PC-3 (cell line): ENCODE measurements at places on chromosomes 2 and 18. TPM values are rescaled to one million over a fixed set of nuclear protein-coding genes. Genes with fewer than 3 reads are reported as not detected.

DNA sequence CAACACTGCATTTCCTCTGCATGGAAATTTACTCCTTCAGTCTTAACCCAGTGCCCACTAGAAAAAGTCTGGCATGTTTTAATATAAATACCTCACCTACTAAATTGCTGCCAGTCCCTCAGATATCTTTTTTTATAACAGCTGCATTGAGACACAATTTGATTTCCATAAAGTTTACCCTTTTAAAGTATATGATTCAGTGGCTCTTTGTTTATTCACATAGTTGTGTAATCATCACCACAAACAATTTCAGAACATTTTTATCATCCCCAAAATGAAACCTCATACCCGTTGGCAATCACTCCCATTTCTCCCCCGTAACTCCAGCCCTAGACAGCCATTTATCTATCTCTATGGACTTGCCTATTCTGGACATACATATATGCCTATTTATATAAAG is 17.0 kb upstream of the FRZB start:
- no peak overlapping the region for H3K27ac ChIP-seq
- H3K27me3 ChIP-seq = no peaks in the 10 kb centered on the region
- H3K36me3 ChIP-seq = no peaks in the 10 kb centered on the region
- no peak overlapping the region for H3K4me3 ChIP-seq

- H3K4me3 ChIP-seq = no peak overlapping the region
- H3K4me1 ChIP-seq = no peaks in the 10 kb centered on the region
Measured at GRCh38 chr2:66032226-66032775, 402.6 kb upstream of the MEIS1 start.

DNA sequence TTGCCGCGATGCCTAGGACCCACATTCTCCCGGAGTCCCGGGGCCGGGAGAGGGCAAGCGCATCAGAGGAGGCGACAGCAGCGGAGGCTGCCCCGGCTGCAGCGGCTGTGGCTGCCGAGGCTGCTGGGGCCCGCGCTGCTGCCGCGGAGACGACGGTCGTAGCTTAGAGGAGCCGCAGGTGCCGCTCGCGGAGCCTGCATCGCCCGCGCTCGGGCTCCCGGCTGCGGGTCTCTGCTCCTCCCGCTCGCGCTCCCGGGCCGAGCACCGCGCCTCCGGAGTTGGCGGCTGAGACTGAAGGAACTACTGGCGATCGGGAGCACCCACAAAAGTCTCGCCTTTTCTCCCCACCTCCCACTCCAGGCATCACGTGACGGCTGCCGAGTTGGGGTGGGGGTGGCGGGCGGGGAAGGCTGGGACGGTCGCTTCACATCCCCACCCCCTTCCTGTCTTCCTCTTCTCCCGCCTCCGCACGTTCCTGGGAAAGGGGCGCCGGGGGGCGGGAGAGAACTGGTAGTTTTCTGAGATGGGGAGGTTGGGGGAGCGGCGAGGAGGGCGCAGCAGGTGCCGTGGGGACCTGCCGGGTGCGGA is at the start of gene LYPD1:
TSS of gene LYPD1 (minus strand) at position 298 of the 588 bp plus-strand sequence. CDS start at position 25, 273 bp downstream.
- no peaks in the 10 kb centered on the region for H3K27me3 ChIP-seq
- H3K27ac ChIP-seq = peak within 1 kb of the TSS; percentile 13; the same call in 1 of the 2 replicates
- DNase-seq = peak; percentile 45
- H3K4me1 ChIP-seq = peaks cover 24% of the 10 kb centered on the region
- peak within 1 kb of the TSS; percentile 78 for H3K4me3 ChIP-seq

- H3K4me3 ChIP-seq = no peak overlapping the region
- no peaks in the 10 kb centered on the region for H3K4me1 ChIP-seq
- H3K27me3 ChIP-seq = no peaks in the 10 kb centered on the region
- no peak for DNase-seq
- no peak overlapping the region for H3K27ac ChIP-seq
Measured at GRCh38 chr2:51662187-51662586, 630.3 kb upstream of the NRXN1 start.

DNA sequence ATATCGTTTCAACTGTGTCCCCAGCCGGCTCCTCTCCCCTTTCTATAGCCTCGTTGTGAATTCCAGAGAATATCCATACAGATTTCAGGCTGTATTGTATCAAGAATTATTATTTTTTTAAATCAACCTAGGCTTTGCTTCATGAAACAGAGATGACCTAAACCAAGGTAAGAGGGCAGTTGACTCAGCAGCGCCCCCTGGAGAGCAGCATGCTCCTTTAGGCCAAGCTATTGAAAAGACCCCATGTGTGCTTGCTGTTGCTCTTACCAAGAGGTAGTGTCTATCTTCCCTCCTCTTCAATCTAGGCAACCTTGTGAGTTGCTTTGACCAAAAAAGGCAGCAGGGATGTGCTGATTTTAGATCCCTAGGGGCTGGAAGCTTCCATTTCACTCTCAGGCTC is 426.7 kb upstream of the SMIM21 start:
- H3K4me3 ChIP-seq = no peak overlapping the region
- H3K27me3 ChIP-seq = peaks cover 17% of the 10 kb centered on the region
- H3K4me1 ChIP-seq = no peaks in the 10 kb centered on the region
- DNase-seq = peak; percentile 20

GRCh38 chr2:516944-517343 is 160.3 kb downstream of the TMEM18 start:
- no peaks in the 10 kb centered on the region for H3K4me1 ChIP-seq
- peaks cover 66% of the 10 kb centered on the region for H3K27me3 ChIP-seq
- no peaks in the 10 kb centered on the region for H3K36me3 ChIP-seq
- DNase-seq = no peak
- H3K27ac ChIP-seq = no peak overlapping the region

GRCh38 chr2:240302041-240302440 is 133.4 kb upstream of the GPC1 start:
- H3K27me3 ChIP-seq = peaks cover 14% of the 10 kb centered on the region; the same call in 1 of the 2 replicates
- H3K4me3 ChIP-seq = no peak overlapping the region
- DNase-seq = no peak
- no peak overlapping the region for H3K27ac ChIP-seq

DNA sequence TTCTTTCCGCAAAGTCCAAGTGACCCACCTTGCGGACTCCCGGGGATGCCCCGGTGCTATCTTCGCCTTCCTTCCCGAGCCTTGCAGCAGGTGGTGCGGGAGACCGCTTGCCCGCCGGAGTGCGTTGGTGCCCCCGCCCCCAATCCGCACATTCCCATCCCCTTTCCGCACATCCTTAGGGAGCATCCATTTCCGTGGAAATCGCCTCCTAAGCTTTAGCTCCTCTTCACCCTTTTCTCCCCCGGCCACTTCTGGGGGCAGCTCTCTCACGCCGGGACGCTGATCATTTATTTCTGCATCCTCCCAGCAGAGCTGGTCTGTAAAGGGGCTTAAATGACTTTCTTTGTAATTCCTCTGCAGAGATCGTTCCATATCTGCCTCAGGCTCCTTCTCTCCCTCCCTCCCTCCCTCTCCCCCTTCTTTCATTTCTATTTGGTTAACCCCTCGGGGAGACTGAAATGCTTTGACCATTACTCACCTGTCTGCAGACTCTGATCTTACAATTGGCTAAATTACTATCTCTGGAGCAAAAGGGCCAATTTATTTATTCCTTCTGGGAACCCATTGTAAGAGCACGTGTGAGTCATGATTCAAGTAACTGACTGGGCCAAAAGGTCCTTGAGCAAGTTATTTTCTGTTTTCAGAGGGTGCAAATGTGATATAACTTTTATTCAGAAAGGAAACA is 1.3 kb upstream of the LYPD1 start:
- peak overlapping the region; percentile 78 for H3K4me3 ChIP-seq
- H3K36me3 ChIP-seq = no peaks in the 10 kb centered on the region
- peaks cover 24% of the 10 kb centered on the region for H3K4me1 ChIP-seq
- peak; percentile 93 for DNase-seq

GRCh38 chr18:31487246-31488015 is 10.5 kb upstream of the DSG2 start:
- peak; percentile 70 for DNase-seq
- no peak overlapping the region for H3K4me3 ChIP-seq
- H3K4me1 ChIP-seq = peaks cover 46% of the 10 kb centered on the region

- H3K4me1 ChIP-seq = no peaks in the 10 kb centered on the region
- H3K27ac ChIP-seq = no peak overlapping the region
- no peaks in the 10 kb centered on the region for H3K36me3 ChIP-seq
Measured at GRCh38 chr2:139544186-139544851, 764.1 kb upstream of the NXPH2 start.

DNA sequence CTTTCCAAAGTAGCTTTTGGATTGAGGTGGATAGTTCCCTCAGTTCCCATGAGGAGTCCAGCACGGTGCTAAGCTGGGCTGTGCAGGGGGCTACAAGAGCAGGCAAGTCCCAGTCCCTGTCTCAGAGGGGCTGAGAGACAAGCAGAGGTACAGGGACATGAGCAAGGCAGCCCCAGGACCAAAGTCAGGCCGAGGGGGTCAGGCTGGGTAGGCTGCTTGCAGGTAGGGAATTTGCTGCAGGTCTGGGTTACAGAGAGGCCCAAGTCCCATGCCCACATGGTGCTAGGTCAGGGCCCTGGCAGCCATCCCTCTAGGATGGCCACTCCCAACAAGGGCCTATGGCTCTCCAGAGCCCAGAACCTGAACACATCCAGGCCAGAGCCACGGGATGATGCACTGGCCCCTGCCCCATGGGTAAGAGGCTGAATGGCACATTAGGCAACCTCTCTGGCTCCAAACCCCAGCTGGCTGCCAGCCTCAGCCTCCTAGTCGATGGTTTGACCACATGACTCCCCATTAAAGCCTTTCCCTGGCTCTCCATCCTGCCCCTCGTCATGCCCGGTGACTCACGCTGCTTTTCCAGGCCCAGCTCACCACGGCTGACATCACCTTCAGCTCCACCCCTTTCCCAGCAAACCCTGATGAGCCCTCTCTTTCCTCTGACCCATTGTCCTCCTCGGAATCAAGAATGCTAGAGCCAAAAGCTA is 83.7 kb downstream of the SDC1 start:
- H3K27ac ChIP-seq = peak overlapping the region; percentile 76
- DNase-seq = peak; percentile 93
- H3K4me1 ChIP-seq = peaks cover 19% of the 10 kb centered on the region

DNA sequence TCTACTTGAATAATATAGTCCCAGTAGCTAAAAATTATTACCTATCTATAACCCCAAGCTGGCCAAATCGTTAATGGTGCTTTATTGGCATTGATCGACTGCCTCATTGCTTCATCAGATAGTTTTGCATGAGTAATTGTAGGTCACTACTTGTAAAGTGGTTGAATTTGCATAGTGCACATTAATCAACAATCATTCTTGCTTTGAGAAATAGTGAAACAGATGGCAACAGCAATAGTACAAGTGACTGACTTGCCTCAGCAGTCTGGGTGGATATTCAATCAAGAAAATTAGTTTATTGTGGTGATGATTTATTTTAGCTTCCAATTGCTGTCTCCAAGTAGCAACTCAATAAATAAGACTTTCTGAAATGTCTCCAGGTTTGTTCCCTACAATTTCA is 117.8 kb upstream of the NRXN1 start:
- no peak for DNase-seq
- no peak overlapping the region for H3K27ac ChIP-seq
- H3K4me1 ChIP-seq = no peaks in the 10 kb centered on the region
- no peaks in the 10 kb centered on the region for H3K27me3 ChIP-seq
- no peak overlapping the region for H3K4me3 ChIP-seq
- H3K36me3 ChIP-seq = no peaks in the 10 kb centered on the region

- no peak for DNase-seq
- H3K4me3 ChIP-seq = no peak overlapping the region
- peaks cover 36% of the 10 kb centered on the region for H3K4me1 ChIP-seq
- H3K27ac ChIP-seq = peak overlapping the region; percentile 78
- H3K36me3 ChIP-seq = no peaks in the 10 kb centered on the region
Measured at GRCh38 chr2:227853765-227854271, 17.6 kb upstream of the DAW1 start.

DNA sequence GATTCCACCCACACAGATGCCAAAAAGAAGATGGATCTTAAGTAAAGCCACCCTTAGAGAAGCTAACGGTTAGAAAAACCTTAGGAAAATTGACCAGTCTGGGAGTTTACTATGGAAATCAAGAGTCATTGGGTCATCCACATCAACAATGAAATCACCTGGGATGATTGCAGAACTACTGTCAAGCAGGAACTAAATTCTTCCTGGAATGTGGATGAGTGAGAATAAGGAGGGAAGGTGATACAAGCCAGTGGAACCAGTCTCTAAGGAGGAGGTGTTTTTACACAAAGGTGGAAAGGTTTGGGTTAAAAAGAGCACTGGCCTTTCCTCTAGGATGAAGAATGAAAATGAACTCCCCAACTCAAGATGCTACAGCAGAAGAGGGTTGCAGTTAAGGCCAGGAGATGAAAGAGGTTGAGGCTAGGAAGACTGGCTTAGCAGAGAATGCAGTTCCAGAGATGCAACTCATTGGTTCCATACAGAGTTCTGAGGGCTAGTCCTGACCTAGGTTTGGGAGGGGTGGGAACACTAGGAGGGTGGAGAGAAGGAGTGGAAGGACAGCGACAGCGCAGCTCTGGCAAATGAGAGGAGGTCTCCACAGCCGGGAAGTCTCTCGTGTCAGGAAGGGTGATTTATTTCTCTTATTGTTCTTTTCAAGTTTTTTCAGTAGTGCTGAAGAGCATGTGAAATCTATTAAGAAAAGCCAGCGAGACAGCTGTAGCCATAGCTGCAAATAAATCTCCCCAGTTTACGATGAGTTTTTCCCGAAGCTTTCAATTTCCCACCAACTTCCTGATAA is 27.7 kb upstream of the KDM3A start:
- DNase-seq = no peak
- no peaks in the 10 kb centered on the region for H3K4me1 ChIP-seq
- no peak overlapping the region for H3K4me3 ChIP-seq
- H3K36me3 ChIP-seq = no peaks in the 10 kb centered on the region
- H3K27ac ChIP-seq = no peak overlapping the region

DNA sequence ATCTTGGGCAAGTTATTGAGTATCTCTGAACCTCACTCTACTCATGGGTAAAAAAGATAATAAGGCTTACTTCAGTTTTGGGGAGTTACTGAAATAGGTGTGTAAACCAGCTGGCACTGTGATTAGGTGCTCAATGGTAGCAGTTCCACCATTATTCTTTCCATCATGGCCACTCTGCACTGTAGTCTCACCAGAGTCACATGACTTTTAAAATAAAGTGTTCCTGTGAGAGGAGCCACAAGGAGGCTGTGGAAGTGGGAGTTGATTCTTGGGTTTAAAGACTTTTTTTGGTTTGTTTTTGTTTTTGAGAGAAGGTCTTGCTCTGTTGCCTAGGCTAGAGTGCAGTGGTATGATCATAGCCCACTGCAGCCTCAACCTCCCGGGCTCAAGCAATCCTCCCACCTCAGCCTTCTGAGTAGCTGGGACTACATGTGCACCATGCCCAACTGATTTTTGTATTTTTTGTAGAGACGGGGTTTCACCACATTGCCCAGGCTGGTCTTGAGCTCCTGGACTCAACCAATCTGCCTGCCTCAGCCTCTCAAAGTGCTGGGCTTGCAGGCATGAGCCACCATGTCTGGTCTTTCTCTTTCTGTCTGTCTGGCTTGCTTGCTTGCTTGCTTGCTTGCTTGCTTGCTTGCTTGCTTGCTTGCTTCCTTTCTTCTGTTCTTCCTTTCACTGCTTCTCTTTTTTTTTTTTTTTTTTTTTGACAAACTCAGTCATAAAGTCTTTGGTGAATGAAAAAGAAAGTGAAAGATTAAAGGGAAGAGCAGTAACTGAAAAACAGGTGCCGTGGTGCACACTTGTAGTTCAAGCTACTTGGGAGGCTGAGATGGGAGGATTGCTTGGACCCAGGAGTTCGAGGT is 21.2 kb upstream of the ACVR1 start:
- H3K4me3 ChIP-seq = no peak overlapping the region
- no peak for DNase-seq
- no peaks in the 10 kb centered on the region for H3K36me3 ChIP-seq

- H3K27ac ChIP-seq = no peak overlapping the region
- H3K36me3 ChIP-seq = no peaks in the 10 kb centered on the region
- H3K4me1 ChIP-seq = peaks cover under 1% of the 10 kb centered on the region; the same call in 1 of the 2 replicates
- no peak for DNase-seq
Measured at GRCh38 chr2:19026261-19026660, 332.2 kb downstream of the OSR1 start.

Gene TTN
- total RNA-seq = 0.52 and 1.1 TPM in 2 replicates

Gene EFHD1
- 0.07 TPM in 1 of 2 replicates, not detected in the other for total RNA-seq

Gene ASXL3
- total RNA-seq = not detected in 2 replicates

Gene FSHR
- not detected in 2 replicates for total RNA-seq

Gene C2orf92
- total RNA-seq = 3.0 and 3.3 TPM in 2 replicates

Gene RSAD2
- total RNA-seq = 0.35 and 2.1 TPM in 2 replicates

Gene KLHL30
- not detected in 2 replicates for total RNA-seq
